ENCODE measurements at places on chromosomes 13 and 19.

DNA sequence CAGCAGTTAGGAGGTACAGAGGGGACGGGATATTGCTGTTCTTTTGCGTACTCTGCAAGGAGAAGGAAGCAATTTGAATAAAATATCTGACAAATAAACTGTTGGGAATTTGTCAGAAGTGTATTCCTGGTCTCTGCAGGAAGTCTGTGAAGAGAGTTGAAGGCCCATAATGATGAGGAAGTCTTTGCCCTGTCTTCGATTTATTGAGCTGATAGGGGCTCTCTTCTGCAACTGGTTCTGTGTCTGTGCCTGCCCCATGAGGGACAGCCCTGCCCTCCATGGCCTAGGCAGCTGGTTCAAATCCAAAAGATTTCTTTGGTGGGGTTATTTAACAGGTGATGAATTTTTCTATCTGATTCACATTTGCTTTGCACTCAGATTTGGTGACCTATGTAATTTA is 339.7 kb upstream of the EDNRB start:
- DNase-seq = no peak

- DNase-seq = no peak
These were observed 5.1 kb downstream of the CCL25 start for GRCh38 chr19:8057545-8058270.

DNA sequence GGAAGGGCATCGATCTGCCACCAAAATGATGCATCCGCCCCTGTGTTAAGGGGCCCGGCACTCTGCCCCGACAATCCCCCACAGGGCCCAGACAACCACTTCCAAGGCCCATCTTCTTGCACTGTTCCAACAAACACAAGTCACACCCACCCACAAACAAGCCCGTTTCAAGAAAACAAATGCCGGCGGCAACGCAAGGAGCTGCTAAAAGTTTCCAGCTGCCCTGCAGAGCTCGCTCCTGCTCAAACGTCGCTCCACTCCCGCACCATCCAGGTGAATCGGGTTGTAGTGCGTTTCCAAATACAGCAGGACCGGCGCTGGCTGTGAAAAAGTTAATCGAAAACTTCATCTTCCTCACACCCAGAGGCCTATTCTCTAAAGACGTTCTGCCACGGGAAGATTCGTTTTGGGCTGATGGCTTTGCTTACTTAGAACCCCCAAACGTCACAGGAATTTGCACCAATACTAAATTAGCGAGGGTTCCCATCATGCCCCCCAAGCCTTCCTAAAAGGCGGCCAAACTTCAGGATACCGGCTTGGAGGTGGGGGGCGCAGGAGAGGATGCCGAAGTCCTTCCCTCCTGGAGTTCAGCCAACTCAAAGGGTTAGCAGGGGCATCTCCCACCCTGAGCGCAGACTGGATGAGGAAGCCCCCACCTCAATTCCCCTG is 107.4 kb upstream of the DOCK9 start:
- no peak for DNase-seq

DNA sequence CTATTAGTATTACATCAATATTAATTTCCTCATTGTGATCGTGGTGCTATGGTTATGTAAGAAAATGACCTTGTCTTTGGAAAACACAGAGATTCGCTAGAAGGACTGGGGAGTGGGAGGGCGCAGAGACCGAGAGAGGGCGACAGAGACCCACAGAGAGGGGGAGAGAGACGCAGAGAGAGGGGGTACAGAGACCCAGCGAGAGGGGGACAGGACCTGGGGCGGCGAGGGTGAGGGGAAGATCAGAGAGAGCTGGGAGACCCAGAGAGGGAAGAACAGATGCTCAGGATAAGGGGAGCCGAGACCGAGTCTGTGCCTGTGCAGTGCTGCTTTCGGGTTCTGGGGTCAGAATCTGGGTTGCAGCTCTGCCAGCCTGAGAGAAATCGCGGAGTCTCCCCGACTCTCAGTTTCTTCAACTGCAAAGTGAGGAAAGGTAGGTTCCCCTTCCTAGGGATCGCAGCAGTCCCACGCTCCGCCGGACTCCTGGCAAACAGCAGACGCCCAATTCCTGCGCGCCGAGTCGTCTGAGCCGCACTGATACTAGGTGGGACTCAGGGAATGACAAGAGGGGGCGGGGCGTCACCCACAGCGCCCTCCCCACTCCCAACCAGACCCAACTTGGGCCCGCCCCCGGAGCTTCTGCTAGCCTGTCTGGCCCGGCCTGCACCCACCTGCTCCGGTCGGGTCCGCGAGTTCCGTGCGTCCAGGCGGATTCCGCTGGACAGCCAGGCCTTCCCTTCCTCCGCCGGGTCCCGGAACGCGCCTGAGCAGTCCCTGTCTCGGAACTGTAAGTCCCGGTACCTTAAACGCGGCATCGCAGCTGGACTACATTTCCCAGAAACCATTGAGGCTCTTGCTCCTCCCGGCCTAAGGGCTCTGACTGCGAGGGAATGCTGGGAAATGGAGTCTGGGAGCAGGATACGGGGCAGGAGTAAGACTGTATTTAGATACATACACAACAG is 15.3 kb downstream of the IZUMO2 start:
- peak; percentile 29 for DNase-seq

- DNase-seq = no peak
These were observed 23.8 kb upstream of the KLF12 start for GRCh38 chr13:74158028-74158427.

- no peak for DNase-seq
These were observed 174.8 kb downstream of the KDM4B start for GRCh38 chr19:5143471-5144411.

DNA sequence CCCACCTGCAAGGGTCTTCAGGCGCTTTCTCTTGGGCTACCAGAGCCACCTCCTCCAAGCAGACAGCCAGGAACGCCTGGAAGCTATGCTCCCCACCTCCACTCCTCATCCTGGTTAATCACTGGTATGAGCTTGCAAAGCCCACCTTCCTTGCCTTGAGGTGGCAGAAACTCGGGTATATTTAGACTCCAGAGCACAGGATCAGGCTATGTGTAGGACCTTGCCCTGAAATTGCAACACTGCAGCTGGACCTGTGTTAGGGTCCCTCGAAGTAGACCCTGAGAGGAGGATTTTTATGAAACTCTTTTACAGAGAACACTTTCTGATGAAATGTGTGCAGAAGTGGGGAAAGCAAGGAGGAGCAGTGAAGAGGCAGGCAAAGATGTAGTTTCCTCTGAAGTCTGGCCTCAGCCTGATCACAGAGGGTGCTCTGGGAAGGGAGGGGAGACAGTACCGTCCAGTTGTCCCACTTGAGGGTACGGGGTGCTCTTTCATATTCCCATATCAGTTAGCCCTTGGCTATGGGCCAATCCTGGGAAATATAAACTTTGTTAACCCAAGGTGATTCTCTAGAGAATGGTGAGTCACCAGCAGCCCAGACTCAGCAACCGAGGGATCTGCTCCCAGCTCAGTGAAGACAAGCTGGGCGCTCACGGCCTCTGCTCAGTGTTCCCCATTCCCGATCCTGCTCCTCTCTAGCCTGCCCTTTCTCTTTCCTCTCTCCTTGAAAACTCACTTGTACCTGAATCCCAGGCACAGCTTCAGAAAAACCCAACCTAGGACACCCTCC is 157.9 kb downstream of the UQCRFS1 start:
- DNase-seq = no peak

DNA sequence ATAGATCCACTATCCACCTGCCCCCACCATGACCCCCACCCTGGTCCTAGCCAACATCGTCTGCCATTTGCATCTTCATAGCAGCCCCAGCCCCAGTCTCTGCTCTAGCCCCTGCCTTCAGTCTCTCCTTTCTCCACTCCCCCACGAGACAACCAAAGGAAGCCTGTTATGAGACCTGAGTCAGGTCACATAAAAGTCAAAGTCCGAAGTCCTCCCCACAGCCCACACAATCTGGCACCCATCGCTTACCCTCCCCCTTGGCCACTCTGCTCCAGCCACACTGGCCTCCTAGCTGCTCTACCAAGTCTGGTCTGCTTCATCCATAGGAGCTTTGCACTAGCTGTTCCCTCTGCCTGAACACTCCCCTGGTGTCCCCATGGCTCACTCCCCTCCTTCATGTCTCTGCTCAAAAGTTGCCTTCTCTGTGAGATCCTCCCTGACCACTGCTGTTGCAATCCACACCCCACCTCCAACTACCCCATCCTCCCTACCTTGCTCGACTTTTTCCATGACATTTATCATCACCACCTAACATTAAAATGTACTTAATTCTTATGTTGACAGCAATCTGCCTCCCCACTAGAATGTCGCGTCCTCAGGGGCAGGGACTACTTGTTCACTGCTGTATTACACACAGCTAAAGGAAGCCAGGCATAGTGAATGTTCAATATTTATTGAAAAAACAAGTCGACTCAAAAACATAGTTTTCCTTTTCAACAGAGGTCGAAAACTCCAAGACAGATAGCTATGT is 1.2 kb upstream of the PLEKHG2 start:
- no peak for DNase-seq

DNA sequence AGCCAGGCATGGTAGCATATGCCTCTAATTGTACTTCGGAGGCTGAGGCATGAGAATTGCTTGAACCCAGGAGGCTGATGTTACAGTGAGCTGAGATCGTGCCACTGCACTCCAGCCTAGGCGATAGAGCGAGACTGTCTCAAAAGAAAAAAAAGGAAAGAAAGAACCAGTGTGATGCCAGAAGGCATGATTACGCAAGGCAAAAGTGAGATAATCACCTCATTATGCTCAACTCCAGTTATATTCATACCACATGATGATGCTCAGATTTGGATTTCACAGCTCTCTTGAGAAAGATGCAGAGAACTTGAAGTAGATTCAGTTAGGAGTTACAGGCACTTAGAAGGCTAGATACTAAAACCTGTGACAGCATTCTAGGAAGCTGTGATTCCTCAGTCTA is 21.8 kb downstream of the RCBTB1 start:
- no peak for DNase-seq

GRCh38 chr13:49464085-49464484 is 20.0 kb downstream of the SETDB2 start:
- DNase-seq = no peak
